GM03348 (cell line): ENCODE measurements at places on chromosomes 4 and X.

DNA sequence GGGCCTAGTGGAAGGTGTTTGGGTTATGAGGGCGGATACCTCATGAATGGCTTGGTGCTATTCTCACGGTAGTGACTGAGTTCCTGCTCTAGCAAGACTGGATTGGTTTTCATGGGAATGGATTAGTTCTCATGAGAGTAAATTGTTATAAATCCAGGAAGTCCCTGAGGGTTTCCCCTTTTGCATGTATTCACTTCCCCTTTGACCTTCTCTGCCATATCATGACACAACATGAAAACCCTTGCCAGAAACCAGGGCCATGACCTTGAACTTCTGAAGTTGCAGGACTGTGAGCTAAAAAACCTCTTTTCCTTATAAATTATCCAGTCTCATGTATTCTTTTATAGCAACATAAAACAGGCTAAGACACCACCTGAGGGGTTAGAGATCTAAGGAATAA, 529.7 kb upstream of the RPS6KA3 start:
- no peak for DNase-seq

GRCh38 chr4:160831165-160831922, 1332.5 kb downstream of the FSTL5 start:
- DNase-seq, result no peak

- DNase-seq, result peak; percentile 30
These were observed 139.9 kb downstream of the NDST3 start for GRCh38 chr4:118173956-118174725.

DNA sequence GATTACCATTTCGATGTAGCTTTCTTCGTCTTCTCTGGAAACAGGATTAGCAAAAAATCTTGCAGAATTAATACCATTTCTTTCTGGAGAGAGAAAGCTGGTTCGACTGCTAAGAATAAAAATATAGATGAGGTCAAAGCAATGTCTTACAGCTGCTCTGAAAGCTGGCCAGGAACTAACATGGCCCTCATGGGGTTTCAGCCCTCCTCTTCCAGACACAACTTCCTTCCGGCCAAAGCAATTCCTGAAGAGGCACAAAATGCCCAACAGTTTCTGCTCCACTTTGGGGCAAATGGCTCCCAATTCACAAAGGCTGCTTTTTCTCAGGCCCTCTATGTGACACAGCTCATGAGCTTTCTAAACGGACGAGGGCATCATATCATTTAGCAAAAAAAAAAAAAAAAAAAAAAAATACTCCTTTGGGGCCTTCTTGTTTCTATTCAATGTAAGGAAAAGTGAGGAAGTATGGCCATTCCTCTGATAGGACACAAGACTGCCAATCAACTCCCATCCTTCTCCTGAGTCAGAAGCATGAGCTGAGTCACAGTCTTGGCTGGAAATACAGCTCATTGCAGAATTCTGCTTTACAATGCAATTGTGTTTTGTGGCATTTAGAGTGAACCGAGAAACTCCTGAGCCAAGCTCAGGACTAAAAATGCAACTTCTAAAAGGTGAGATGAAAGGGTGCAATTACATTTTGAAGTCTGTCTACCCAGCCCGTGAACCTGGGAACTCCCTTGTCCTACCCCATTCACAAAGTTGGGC, 42.7 kb upstream of the CTAG2 start:
- peak; percentile 72 for DNase-seq

GRCh38 chrX:106612393-106612763, 600 bp downstream of the RADX start:
- DNase-seq, result no peak

GRCh38 chrX:134588806-134589205, 69.5 kb downstream of the PLAC1 start:
- no peak for DNase-seq

DNA sequence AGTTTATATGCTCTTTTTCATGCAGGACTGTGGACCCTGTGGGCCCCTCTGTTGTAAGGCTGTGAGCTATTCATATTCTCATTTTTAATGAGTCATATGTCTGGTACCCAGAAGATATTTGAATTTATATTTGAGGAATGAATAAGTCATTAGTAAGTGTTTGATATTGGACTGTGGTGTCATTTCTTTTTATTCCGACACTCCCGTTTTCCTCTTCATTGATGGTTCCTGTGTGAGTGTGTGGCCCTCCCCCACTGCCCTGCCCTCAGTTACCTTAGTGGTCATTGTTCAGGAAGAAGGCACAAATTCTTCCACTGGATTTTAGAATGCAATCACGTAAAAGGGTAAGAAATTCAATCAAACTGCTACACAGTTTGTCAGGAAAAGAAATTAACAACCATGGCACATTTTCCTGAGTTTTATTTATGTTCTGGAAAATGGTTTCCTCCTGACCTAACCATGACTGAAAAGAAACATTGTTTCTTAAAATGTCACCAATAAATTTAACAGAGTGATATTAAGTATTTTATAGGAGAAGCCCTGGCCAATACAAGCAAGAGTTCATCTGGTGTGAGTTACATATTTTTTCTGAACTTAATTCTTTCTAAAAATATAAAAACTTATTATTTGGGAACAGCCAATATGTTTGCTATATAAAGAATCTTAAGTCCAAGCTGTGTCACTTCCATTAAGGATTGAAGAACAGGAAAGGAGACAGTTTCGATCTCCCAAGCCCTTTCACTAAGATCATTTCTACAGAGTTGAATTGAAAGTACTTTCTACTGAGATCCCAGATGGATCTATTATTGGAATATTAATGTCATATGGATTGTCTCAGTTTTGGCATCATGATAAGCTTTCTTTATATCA, 370.5 kb upstream of the ANXA10 start:
- DNase-seq, result no peak

DNA sequence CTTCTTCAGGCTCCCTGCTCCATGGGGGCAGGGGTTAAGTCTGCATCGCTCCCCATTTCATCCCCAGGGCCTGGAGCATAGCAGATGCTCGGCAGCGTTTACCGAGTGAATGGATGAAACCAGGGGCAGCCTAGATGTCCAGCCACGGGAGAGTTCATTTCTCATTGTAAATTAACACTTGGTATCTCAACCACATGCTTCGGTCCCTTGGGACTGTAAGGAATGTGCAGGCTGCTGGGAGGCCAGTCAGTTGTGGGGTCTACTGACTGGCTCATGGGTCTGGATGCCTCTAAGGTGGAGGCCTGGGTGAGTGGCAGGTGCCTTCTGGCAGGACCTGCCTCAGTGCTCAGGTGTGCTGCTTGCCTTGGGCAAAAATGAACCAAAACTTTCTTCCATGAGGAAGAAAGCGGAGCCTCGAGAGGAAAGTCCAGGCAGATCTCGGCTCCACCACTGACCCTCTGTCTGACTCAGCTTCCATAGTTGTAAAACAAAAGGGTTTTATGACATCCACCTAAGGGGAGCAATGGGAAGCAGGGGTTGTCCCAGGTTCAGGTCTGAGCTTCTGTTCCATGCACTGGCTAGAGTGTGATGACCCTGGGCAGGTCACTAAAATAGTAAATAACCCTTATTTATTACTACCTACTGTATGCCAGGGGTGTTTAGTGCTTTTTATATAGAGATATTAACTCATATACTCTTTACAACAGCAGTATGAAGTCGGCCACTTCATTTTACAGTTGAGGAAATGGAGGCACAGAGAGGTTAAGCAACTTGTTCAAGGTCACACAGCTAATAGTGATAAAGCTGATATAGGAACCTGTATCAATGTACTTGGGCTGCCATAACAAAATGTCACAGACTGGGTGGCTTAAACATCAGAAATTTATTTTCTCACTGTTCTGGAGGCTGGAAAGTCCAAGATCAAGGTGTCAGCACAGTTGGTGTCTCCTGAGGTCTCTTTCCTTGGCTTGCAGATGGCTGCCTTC, 144.3 kb upstream of the STX18 start:
- DNase-seq, result no peak

DNA sequence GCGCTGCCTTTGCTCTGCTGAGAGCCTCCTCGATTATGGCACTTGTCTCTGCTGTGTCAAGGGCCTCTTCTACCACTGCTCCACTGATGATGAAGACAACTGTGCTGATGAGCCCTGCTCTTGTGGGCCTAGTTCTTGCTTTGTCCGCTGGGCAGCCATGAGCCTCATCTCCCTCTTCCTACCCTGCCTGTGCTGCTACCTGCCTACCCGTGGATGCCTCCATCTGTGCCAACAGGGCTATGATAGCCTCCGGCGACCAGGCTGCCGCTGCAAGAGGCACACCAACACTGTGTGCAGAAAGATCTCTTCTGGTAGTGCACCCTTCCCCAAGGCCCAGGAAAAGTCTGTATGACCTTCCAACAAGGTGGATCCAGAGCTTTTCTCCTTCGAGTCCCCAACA, 106.8 kb upstream of the VAMP7 start:
- DNase-seq, result no peak

DNA sequence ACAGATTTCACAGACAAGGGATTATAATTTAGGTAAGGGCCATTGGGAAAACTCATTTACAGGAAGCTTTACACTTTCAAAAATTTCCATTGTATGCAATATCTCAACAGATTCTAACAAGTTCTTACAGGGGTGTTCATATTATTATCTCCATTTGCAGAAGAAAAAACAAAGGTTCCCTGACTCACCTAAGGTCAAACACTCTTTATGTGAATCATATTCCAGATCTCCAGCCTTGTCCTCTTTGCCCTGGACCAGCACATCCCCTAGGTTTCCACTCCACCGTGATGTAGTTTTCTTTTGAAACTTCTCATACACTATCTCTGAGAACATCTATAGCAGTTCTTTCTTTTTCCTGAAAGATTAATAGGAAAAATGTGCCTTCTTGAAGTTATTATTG, 96.4 kb upstream of the HS3ST1 start:
- no peak for DNase-seq

DNA sequence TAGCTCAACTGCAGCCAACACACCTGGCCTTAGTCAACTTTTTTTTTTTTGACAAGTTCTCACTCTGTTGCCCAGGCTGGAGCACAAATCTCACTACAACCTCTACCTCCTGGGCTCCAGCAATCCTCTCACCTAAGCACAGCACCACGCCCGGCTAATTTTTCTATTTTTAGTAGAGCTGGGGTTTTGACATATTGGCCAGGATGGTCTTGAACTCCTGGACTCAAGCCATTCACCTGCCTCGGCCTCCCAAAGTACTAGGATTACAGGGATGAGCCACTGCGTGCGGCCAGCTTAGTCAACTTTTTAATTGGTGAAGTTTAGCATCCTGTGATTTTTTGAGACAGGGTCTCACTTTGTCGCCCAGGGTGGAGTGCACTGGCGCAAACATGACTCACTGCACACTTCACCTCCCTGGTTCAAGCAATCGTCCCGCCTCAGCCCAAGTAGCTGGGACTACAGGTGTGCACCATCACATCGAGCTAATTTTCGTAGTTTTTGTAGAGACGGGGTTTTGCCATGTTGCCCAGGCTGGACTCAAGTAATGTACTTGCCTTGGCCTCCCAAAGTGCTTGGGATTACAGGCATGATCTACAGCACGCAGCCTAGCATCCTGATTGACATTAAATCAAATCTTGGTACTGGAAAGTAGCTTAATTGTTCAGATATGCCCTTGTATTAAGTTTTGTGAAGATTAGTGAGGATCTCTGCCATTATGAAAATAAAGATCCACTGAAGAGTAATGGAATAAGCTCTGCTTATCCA, 8.3 kb downstream of the HNRNPDL start:
- no peak for DNase-seq

DNA sequence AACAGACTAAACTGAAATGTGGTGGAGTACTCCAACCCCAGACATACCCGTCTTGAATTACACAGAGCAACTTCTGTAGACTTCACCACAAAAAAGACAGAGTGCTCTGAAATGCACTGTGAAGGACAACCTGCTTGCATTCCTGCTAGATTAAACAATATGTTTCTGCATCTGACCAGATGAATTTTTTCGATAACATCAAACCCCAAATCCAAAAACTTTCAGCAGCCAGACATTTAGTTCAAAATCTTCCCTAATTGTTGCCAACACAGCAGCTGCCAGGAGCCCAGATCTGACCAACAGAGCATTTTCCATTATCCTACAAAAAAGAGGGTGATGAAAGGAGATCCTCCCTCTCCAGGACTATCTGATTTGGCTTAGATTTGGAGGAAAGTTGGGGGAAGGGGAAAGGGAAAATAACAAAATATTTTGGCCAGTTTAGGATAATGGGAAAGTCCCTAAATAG, 356.5 kb downstream of the PDGFC start:
- peak; percentile 71 for DNase-seq

DNA sequence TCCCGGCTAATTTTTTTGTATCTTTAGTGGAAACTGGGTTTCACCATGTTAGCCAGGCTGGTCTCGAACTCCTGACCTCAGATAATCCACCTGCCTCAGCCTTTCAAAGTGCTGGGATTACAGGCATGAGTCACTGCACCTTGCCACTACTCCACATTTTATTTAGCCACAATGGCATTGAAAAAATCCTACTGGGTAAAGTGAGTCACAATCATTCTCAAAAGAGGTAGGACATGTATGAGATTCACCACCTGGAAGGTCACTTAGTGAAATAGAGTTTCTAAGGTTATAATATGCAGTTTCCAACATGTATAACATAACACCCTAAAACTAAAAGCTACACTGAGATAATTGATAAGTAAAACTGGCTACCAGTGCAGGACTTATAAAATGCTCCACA, 159.2 kb downstream of the BTC start:
- DNase-seq, result no peak

GRCh38 chrX:96436105-96436504, 248.5 kb upstream of the DIAPH2 start:
- DNase-seq, result peak; percentile 41

GRCh38 chr4:117777721-117778120, 256.6 kb upstream of the NDST3 start:
- DNase-seq, result no peak

DNA sequence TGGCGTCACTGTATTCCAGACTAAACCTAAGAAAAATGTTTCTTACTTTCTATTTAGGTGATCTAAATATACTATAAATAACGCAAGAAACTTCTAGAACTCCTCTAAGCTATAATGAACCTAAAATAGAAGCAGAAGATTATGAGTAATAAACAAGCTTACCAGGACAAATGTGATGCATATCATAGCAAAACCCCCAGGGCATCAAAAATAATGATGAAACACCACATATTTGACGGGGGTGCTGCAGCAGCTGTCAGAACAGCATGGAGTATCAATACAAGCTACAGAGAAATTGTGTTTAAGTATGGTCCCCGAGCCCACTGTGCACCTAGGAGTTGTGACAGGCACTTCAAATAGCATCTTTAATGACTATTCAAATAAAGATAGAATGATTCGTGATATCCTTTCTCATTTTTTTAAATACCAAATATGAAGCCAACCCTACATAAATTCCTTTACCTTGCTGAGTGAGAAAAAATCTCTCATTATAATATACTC, 337.3 kb downstream of the CENPC start:
- DNase-seq, result no peak

DNA sequence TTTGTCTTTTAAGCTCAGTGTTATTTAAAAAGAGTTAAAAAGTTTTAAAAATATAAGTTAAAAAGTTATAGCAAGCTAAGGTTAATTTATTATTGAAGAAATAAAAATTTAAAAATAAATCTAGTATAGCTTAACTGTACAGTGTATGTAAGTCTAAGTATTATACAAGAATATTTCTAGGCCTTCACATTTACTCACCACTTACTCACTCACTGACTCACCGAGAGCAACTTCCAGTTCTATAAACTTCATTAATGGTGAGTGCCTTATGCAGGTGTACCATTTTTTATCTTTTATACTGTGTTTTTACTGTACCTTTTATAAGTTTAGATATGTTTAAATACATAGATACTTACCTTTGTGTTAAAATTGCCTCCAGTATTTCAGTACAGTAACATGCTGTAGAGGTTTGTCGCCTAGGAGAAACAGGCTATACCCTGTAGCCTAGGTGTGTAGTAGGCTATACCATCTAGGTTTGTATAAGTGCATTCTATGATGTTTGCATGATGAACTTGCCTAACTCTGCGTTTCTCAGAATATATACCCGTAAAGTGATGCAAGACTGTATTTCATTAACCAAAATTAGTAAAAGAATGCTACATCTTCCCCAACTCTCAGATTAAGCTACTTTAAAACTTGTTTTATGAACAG, 202.9 kb downstream of the CFAP299 start:
- peak; percentile 3 for DNase-seq
